ENCODE measurements at places on chromosomes 11 and 22.

- no peak for DNase-seq
Observed at GRCh38 chr11:43856993-43857392, 23.6 kb upstream of the ALKBH3 start.

- no peak for DNase-seq
Observed at GRCh38 chr11:88807349-88807748, 258.4 kb downstream of the GRM5 start.

GRCh38 chr11:60910711-60911380, 3.1 kb upstream of the TMEM109 start:
- no peak for DNase-seq

GRCh38 chr22:41910050-41911000, 4.5 kb downstream of the SHISA8 start:
- DNase-seq: peak; percentile 62

DNA sequence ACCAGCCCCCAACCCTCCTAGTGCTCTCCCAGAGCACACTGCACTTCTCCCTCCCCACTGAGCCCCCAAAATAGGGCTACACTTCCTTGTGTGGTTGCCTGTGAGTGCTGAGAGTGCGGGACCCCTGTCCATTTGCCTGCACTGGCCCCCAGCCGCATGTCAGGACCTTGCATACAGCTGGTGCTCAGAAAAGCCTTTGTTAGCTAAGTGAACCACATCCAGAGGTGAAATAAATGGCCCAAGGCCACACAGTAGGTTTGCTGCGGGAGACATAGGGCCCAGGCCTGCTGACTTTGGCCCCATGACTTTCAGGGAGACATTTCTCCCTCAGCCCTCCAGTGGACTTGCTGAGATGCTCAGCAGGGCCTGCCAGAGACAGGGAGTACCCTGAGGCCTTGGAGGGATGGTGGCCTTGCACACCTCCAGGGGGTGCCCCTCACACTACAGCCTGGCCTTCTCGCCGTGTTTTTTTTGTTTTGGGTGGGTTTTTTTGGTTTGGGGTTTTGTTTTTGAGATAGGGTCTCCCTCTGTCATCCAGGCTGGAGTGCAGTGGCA, 10.2 kb downstream of the SSTR3 start:
- no peak for DNase-seq

GRCh38 chr22:31944700-31945442, 536 bp downstream of the YWHAH start:
- DNase-seq: no peak

DNA sequence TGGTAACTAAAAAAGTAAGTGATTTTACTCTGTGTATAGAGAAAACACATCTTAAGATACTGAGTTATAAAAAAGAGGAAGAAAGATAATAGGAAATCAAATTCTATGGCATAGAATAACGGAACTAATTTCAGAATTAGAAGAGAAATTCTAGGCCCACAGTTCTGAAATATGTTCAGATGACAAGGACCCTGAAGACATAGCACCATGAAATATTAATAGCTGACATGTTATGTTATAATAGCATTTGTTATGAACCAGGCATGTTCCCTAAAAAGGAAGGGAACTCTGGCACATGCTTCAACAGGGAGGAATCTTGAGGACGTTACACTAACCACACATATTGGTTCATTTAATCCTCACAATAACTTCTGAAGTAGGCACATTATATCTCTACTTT, 32.7 kb downstream of the PRDM10 start:
- DNase-seq: no peak

- DNase-seq: peak; percentile 88
Observed at GRCh38 chr11:63567044-63567840, 4.1 kb upstream of the PLAAT2 start.

DNA sequence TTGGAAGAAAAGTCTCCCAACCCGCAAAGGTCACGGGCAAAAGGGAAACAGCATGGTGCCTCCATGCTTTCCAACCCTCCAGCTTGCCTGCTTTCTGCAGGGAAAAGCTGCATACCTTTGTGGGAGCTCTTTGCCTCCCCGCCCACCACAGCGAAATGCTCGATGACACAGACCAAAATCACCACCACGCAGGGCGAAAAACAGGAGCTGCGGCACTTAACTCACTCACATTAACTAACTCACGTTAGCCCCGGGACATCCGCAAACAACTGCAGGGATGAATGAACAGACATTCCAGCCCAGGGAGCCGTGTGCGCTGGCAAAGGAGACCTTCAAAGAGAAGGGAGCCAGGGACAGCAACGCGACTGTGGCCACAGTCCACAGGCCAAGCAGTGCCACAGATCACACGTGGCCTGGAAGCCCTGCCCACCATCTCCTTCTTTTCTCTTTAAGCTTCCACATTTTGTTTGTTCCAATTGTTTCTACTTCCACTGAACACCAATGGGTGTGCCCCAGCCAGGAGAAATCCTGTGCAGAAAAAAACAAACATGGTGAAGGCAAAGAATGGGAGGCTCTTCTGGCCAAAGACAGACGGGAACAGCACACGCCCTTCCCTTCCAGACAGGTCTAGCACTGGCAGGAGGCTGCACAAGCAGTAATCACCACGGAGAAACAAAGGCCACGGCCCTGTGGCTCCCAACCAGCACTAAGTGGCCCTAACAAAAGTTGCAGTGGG, 39.3 kb downstream of the DUSP8 start:
- peak; percentile 49 for DNase-seq

GRCh38 chr11:26333906-26334305, 2.0 kb downstream of the ANO3 start:
- peak; percentile 72 for DNase-seq

GRCh38 chr11:34274712-34275398, 83.0 kb downstream of the ABTB2 start:
- DNase-seq: peak; percentile 91

All from foreskin fibroblast (primary cell).